Stimulated activated CD8-positive, alpha-beta memory T cell treated with anti-CD3 and anti-CD28 coated beads, Interleukin-15, amount 100 ng/mL, for 24 hours (primary cell): ENCODE measurements at places on chromosomes 2 and 18.

DNA sequence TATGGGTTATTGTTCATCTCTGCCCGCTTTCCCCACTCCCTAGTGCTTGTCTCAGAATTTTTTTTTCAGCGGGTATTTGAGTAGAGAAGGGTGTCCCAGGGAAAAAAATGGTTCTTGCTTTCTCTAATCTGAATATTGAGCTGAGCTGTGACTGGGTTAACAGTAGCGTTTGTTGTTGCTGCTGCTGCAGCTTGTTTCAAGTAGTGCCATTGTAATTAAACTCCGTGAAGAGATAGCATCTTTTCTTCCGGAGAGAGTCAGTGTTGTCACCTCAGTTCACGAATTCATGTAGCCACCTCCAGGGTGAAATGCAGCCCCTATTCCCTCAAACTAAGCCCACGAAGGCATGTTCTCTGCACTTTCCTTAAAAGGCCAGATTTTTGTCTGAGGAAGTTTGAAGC is 1.5 kb upstream of the AAK1 start:
- no peak for DNase-seq

DNA sequence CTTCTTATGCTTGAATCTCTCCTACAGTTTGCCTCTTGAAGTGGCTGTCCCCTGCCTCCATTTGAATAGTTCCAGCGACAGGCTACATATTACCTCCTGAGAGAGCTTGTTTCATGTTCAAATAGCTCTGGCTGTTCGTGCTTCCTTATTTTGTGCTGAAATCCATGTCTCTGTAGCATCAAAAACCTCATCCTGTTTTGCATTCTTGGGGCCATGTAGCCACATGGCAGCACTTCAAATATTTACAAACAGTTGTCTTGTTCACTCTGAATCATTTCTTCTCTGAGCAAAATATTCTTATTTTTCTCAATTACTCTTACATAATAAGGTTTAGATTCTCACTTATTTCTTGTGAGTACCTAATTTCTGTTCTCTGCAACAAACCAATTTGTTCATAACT is 1243.1 kb upstream of the NXPH2 start:
- no peak for DNase-seq

DNA sequence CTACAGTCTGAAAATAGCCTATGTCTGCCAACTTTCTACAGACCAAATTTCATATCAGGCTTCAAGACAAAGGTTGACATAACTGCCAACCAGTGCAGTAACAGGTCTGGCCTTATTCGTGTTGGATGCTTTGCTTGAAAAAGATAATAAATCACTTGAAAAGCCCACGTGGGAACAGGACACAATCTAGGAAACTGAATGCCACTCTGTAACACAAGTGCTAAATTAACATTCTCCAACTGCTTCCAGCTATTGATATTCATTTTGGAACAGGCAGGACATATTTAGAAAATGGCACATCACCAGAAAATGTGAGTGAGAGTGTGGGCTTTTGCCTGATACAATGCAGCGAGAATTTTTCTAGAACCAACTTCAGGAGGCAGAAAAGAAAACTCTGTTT is 165.9 kb upstream of the CCDC150 start:
- DNase-seq: no peak

GRCh38 chr2:48250943-48251342 is 279.0 kb upstream of the STON1 start:
- DNase-seq: no peak

GRCh38 chr2:118457951-118458350 is 369.7 kb downstream of the INSIG2 start:
- DNase-seq: no peak

DNA sequence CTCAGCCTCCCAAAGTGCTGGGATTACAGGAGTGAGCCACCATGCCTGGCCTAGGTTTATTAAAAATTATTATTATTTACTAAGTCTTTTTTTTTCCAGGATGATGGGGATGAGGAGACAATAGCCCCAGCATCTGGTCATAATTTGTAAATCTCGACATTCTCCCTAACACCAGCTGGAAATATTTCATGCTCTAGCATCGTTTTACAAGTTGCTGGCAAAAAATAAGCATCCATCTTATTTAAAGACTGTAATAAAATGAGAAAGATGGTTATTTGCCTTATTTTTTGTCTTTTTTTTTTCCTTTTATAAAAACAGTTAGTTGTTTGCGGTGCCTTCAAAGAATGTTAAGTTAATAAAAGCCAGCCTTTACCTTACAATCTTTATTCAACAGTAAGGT is 56.7 kb downstream of the SF3B1 start:
- no peak for DNase-seq

GRCh38 chr2:239360008-239360407 is 40.8 kb downstream of the HDAC4 start:
- DNase-seq: no peak

DNA sequence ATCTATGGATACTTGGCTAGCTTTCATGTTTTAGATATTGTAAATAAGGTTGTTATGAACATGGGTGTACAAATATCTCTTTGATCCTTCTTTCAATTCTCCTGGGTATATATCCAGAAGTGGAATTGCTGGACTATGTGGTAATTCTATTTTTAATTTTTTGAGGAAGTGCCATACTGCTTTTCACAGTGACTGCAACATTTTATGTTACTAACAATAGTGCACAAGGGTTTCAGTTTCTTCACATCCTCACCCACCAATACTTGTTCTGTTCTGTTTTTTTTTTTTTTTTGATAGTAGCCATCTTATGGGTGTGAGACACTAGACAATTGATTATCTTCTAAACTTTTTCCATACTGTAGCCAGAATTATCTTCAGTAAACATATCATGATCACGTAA is 17.3 kb upstream of the NEUROD1 start:
- DNase-seq: no peak

- DNase-seq: no peak
Measured at GRCh38 chr18:63255435-63255834, 64.1 kb downstream of the BCL2 start.

DNA sequence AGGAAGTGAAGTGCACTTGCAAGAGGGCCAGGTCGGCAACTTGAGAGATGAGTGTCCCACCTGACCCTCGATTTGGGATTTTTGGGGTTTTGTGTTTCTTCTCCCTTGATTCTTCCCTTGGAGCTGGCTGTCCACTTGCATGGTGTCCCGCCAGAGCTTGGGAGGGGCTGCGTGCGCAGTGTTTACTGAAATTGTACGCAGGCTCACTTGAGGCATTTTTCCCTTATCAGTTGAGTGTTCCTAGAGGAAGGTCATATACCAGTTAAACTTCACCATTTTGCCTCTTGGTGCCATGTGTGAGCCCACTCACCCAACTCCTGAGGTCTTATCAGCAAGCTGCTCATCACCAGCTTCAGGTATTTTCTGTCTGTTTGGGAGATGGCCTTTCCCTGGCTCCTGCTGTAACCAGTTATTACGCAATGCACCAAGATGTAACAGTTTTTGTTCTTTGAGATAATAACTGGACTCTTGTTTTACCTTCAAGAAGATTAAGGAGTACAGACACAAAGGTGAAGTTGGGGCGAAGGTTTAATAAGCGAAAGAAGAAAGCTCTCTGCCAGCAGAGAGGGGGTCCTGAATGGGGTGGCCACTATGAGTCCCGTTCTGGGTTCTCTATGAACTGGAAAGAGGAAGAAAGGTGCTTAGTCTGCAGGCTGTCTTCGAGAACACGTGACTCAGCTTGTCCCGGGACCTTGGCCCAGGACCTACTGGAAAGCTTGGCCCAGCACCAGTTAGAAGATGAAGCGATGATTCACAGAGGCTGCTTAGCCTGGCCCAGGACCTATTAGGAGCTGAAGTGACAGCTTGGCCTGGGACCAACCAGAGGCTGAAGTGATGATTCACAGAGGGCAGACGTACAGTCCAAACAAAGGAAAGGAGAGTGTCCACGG is 21.5 kb upstream of the TXNL4A start:
- DNase-seq: no peak

DNA sequence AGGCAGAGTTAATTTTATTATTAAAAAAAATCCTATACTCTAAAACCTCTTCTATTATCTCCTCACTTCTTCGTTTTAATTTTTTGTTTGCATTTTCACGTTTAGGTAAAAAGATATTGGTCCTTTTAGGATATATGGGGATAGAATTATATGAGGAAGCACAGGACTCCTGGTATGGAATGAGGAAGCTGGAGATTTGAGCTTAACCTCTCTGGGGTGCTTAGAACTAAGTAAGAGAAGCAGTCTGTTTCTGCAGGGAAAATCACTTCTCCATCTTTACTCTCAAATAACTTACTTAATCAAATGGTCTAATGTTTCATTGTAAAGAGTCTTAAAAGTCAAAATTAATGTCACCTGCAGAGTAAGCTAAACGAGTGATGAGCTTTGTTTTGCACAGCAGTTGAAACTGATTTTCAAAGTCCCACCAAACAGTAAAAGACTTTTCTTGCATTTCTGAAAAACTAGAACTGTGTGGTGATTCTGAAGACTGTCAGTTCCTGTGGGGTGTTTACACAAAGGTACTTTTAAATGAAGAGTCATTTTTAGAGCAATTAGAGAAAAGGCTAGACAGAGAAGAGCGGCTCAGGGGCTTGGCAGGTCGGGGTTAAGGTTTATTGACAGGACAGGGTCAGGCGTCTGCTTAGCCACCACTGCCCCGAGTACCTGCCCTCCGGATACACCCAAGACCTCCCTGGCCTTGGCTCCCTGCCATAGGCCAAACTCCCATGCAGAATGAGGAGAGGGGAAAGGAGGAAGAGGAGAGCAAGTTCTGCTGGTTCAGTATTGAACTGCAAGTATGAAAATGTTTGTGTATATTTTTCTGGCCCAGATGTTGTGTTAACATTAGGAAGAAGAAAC is 21.6 kb downstream of the METAP1D start:
- no peak for DNase-seq

GRCh38 chr2:40783704-40784103 is 331.8 kb upstream of the SLC8A1 start:
- no peak for DNase-seq

GRCh38 chr2:134581877-134582546 is 136.8 kb downstream of the TMEM163 start:
- DNase-seq: no peak

- DNase-seq: no peak
Measured at GRCh38 chr2:24024996-24025663, 15.2 kb downstream of the MFSD2B start.

DNA sequence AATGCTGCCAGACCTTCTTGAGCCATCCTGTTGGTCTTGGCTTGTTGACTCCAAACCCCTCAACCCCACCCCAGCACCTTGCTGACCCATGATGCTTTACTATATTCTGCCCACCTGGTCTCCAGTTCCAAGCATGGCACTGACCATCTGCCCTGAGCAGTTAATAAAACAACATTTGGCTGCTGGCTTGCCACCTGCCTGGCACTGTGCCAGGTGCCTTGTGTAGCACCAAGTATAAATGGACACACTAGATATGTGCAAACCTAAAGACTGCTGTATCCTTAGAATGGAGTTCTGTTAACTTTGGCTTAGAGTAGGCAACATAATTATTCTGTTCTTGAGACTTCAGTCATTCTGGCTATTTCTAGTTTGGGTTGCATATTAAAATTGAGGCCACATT is 91.4 kb downstream of the ACSL3 start:
- no peak for DNase-seq

DNA sequence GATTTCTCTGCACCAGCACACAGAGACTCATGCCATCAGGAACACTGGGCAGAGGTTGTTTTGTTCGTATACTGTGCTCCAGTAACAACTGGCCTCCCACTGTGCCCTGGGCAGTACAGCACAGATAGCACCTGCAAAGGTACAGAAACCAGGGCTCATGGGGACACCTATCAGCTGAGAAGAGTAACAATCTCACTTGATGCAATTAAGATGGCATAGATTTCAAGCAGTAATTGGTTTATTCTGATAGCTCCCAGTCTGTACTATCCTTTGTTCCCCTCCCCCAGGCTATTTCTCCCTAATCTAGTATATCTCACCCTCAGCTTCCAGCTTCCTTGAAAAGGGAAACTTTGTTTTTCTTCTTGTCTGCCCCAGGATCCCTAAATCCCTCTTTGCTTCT is 343.9 kb upstream of the MMADHC start:
- DNase-seq: no peak

DNA sequence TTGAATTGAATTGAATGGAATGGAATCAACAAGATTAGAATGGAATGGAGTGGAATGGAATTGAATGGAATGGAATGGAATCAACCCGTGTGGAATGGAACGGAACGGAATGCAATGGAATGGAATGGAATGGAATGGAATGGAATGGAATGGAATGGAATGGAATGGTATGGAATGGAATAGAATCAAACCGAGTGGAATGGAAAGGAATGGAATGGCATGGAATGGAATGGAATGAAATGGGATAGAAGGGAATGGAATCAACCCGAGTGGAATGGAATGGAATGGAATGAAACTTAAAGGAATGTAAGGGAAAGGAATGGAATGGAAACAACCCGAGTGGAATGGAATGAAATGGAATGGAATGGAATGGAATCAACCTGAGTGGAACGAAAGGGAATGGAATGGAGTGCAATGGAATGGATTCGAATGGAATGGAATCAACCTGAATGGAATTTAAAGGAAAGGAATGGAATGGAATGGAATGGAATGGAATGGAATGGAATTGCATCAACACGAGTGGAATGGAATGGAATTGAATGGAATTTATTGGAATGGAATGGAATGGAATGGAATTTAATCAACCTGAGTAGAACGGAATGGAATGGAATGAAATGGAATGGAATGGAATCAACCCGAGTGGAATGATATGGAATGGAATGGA is 1146.6 kb downstream of the RPIA start:
- DNase-seq: no peak

DNA sequence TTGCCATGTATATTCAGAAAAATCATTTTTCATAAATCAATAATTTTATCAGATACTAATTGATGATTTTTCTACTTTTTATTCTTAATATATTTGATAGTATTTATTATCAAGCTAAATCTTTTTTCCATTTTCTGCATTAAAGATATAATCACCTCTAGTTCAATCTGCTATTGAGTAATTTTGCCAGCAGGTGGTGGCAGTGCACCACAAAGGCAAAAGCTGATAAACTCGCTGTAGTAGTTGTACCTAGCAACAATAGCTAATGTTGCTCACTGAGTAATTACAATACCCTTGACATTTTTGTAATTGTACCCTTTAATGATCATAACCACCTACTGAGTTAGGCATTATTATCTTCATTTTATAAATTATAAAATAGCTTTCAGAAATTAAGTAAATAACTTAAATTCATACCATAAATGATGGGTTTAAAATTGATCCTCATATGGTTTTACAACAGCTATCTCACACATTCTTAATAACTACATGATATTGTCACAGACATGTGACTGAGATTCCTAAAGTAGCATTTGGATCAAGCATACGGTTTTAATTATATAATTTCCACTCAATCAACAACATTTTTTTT is 52.0 kb upstream of the CALCRL start:
- no peak for DNase-seq

DNA sequence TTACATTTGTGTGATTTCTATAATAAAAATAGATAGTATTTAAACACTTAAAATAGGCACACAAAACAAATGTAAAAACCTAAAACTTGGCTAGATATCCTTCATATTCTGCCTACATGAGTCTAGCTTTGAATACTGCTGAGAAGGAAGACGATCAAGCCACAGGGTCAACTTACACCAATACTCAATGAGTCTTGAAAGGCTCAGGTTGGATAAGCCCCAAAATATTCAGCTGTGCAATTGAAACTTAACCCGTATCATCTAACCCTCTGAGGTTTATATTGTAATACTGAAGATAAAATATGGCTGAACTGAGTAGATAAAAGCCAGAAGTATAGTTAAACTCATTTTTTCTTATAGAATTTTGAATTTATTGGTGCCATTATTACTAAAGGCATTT is 313.0 kb upstream of the NRXN1 start:
- no peak for DNase-seq
